ENCODE measurements at places on chromosomes 13 and 19.

DNA sequence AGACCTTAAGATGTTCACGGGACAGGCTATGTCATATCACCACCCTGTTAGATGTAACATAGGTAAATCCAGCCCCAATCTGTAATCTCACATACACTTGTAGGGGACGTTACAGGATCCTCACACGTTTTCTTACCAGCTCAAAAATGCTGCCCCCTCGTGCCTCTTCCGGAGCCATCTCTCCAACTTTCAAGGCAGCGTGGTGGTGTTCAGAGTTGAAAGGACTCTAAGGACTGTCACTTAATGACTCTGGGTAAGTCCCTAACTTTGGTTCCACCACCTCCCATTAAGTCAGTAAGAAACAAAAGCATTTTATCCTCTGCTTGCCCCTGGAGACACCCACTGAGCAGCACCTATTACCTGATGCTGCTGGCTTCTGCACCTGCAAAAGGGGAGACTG, 4.4 kb downstream of the MED26 start:
- no peak for DNase-seq

DNA sequence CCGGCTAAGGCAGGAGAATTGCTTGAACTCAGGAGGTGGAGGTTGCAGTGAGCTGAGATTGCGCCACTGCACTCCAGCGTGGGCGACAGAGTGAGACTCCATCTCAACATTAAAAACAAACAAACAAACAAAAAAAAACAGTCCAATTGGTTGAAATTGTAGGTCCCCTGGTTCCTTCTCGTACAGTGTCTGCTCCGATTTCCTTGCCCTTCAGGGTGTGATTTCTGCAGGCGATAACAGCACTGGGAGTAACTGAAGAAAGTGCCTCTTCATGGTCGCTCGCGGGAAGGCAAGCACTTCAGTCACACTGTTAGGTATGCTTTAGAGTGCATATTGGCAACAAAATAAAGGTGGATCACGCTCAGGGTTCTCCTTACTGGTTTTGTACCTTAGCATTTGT, 39.7 kb downstream of the TPT1 start:
- DNase-seq, result no peak

DNA sequence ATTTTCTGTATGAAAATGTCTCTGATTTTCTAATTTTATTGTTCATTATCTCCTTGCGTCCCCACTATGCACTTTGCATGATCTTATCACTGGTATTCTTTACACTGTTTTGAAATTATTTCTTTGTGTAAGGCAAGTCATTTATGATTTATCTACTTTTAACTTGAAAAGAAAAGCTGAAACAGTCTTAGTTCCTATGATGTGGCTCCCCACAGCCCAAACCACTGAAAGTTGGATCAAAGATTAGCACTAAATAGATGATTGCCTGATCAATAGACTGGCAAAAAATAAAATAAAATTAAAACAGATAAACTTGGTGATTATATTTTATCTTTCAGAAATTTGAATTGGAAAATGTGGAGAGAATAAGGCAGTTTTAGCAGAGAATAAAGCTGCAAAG, 1101.9 kb downstream of the PCDH9 start:
- DNase-seq, result no peak

- DNase-seq, result peak; percentile 70
Observed at GRCh38 chr13:100301418-100301817, 212.5 kb downstream of the PCCA start.

DNA sequence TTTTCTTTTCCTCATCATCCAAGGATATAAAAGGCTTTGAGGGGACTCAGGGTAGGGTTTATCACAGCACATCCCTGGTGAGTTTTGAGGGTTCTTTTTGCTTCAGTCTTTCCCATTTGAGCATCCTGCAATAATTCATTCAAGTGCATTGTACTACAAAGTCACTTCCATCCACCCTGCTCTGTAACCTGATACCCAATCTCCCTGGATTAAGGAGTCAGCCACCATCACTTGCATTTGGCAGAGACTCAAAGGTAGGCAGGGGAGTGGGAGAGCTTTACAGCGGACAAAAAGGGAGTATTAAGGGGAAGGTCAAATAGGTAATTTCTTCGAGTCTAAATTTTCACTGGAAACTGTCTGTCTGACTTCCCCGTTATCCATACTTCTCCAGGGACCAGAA, 216.1 kb upstream of the TMTC4 start:
- no peak for DNase-seq

DNA sequence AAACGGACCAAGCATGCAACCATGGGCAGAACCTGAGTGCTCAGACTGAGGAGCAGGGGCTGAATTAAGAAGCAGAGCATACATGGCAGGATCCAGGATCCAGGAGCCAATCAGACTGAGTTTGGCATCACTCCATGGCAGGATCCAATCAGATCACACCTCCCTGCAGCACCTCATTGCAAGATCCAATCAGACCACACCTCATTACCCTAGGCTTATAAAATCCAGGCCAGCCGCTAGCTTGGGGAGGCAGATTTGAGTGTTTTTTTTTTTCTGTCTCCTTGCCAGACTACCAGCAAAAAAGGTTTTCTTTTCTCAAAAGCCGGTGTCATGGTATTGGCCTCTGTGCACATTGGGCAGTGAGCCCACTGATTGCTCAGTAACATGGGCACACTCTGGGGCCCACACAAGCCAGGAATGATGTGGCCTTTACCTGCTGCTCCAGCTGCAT, 127.9 kb upstream of the GJB6 start:
- no peak for DNase-seq

DNA sequence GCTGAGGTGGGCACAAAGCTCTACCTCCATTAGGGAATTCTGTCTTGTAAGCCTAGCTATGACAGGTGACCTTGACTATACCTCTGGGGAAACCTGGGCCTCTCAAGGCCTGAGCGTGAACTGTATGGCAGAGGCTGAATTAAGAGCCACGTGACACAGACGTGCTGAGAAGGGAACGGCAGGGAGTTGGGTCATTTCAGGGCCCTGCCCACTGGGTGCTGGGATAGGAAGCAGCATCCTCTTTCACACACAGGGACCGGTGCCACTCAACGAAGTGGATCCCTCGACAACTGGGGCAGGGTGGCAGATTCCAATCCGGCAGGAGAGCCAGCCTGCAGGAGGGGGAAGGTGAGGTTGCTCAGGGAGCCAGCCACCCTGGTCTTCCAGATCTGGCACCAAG, 9.2 kb downstream of the ASF1B start:
- DNase-seq, result no peak
